ENCODE measurements at places on chromosomes 6 and 20. TPM values are rescaled to one million over a fixed set of nuclear protein-coding genes. Genes with fewer than 3 reads are reported as not detected.

DNA sequence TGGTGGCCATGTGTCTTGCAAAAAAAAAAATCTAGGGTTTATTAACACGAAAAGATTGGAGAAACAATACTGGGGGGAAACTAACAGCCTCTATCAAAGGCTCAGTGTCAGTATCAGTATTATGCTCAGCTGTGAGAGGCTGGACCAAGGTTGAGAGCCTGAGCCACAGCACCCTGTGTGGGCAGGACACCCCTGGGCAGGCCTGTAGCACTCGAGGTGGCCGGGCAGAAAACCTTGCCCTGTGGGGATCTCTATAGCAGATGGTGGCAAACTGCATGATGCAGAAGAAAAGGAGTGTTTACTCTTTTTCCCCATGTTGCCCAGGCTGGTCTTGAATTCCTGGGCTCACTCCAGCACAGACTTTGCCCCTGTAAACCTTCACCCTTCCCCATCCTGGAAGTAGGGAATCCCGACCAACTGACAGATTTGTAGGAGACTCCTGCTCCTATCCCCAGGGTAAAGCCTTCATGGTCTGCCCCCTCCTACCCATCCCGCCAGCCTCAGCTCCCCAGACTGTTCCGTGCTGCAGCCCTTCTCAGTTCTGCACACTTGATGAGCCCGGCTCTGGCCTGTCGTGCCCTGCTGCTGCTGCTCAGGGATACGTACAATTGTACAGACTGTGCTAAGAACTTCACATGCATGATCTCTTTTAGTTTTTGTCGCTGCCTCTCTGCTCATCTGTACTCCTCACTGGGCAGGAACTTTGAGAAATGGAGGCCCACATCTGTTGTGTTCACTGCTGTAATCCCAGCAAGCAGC lies 8.0 kb upstream of the KIFC1 start:
- H3K4me3 ChIP-seq: no peak overlapping the region
- no peak for DNase-seq
- no peaks in the 10 kb centered on the region for H3K36me3 ChIP-seq
- peaks cover 2% of the 10 kb centered on the region for H3K27me3 ChIP-seq
- no peak overlapping the region for H3K27ac ChIP-seq

Gene KIF6
- not detected for total RNA-seq

Gene ULBP2
- total RNA-seq: 0.60 TPM

Gene LRRC73
- 0.33 TPM for total RNA-seq

DNA sequence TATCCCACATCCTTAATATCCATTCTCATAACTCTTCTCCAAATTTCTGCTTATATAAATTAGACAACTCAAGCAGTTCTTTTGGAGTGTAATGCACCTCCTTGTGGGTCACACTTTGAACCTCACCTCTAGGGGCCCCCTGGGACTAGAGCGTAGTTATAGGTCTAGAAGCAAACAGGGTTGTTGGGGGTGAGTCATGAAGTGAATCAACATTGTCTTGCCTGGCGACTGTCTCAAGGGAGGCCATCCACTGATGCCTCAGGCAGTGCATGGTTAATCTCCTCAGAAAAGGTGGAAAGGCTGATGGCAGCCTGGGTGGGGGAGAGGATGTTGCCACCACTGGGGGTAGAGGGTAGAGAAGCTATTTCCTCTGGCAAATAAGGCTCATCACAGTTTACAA lies 129.1 kb downstream of the TNFRSF21 start:
- no peak for DNase-seq
- no peak overlapping the region for H3K4me3 ChIP-seq
- H3K27me3 ChIP-seq: no peaks in the 10 kb centered on the region
- H3K4me1 ChIP-seq: no peaks in the 10 kb centered on the region

DNA sequence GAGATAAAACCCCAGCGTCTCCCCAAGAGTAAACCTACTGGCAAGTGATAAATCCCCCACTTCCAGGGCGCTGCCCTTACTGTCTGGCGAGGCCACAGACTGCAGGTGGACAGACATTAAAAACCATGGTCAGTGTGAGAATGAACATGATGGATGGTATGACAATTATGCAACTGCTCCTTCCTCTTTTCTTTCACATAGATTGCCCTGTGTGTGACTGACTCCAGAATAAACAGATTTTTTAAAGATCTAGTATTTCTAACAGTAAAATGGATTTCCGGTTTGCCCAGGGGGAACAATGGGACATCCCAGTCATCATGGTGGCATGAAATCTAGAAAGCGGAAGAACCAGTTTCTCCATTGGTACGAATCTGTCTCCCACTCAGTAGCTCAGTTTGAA lies 153.7 kb downstream of the FOXC1 start:
- no peak overlapping the region for H3K4me3 ChIP-seq
- peaks cover 2% of the 10 kb centered on the region for H3K36me3 ChIP-seq
- H3K4me1 ChIP-seq: peaks cover 5% of the 10 kb centered on the region
- H3K27me3 ChIP-seq: peaks cover 6% of the 10 kb centered on the region
- H3K27ac ChIP-seq: no peak overlapping the region

GRCh38 chr20:44829688-44830087 lies 19.3 kb upstream of the RIMS4 start:
- H3K27ac ChIP-seq: no peak overlapping the region
- peaks cover 39% of the 10 kb centered on the region for H3K27me3 ChIP-seq
- no peaks in the 10 kb centered on the region for H3K36me3 ChIP-seq
- H3K4me3 ChIP-seq: no peak overlapping the region
- no peak for DNase-seq
- H3K4me1 ChIP-seq: no peaks in the 10 kb centered on the region

Gene GSTA1
- total RNA-seq: not detected

GRCh38 chr6:145813285-145814034 lies 1.1 kb downstream of the FBXO30 start:
- H3K4me1 ChIP-seq: peaks cover 27% of the 10 kb centered on the region
- peak overlapping the region; percentile 76 for H3K4me3 ChIP-seq
- H3K36me3 ChIP-seq: peaks cover 3% of the 10 kb centered on the region
- no peak for DNase-seq
- no peaks in the 10 kb centered on the region for H3K27me3 ChIP-seq

GRCh38 chr6:157518397-157519250 lies 137.6 kb downstream of the ZDHHC14 start:
- no peak overlapping the region for H3K27ac ChIP-seq
- H3K4me1 ChIP-seq: peaks cover 9% of the 10 kb centered on the region
- H3K27me3 ChIP-seq: no peaks in the 10 kb centered on the region
- no peak for DNase-seq
- peaks cover 4% of the 10 kb centered on the region for H3K36me3 ChIP-seq

DNA sequence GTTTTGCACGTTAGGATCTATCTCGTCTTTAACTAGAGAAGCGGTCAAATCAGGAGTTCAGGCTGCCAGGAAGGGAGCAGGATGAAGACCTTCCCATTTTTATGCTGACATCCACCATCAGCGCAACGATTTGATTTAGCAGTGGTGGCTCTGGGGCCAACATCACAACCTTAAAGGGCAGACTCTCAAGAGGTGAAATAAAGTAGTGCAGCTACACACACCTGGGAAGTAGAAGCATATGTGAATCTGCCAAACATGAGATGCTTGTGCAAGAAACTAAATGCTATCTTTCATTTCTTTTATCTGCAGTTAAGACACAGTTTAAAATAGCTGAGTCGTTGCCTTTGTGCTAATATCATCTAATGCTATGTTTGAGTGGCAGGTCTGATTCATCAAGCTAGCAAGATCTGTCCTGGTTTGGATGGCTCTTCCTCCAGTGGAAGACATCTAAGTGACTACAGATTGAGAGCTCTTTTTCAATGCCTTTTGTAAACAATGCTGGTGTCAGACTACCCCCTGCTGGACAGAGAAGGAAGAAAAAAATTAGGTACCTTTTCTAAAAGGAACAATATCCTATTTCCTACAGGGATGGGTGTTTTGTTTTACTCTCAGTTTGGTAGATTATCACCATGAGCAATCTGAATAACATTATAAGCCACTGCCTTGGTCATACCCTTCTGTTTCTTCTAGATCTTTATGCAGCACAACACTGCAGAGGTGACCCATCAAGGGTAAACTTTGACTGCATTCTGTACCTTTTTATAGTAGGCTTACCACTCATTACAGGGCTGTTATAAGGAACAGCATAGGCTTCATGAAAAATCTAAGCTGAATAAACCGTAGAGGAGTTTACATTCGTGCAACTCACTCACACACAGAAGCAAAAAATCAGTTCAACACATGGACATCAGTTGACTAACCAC lies 171.6 kb upstream of the FBXL4 start:
- peaks cover 17% of the 10 kb centered on the region for H3K27me3 ChIP-seq
- no peaks in the 10 kb centered on the region for H3K4me1 ChIP-seq

Gene THBS2
- total RNA-seq: not detected

Gene PRRT1
- total RNA-seq: 1.2 TPM

DNA sequence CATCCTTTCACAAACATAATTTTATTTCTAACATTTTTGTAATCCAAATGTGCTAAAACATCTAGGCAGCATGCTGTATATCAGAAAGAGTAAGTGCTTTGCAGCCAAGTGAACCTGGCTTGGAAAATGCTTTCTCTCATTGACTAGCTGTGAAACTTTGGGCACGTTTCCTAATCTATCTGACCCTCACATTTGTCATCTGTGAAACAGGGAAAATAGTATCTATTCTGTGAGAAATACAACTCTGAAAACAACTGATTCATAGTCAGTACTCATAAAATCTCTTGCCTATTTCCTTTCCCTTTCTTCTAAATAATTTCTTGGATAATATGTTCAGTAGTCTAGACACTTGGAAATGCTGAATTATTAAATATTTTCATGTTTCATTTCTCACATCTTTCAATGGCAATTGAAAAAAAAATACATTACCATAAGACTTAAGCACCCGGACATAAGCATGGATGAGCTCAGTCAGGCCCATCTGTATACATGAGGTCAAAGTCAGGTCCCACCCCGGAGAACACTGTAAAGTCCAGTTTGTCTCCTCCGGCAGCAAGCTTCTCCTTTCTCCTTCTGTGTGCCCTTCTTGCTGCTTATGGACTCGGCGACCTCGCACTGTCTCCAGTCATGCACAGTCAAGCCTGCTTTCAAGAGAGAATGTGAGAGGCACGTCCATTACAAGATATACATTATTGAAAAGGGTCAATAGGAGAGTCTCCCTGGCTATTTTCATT lies 455.0 kb upstream of the SOX4 start:
- no peak overlapping the region for H3K4me3 ChIP-seq
- DNase-seq: no peak
- H3K4me1 ChIP-seq: no peaks in the 10 kb centered on the region
- no peak overlapping the region for H3K27ac ChIP-seq
- H3K27me3 ChIP-seq: no peaks in the 10 kb centered on the region

GRCh38 chr6:32967151-32968091 lies 973 bp upstream of the BRD2 start:
- DNase-seq: no peak
- H3K27me3 ChIP-seq: no peaks in the 10 kb centered on the region
- peak overlapping the region; percentile 84 for H3K27ac ChIP-seq
- peaks cover 25% of the 10 kb centered on the region for H3K36me3 ChIP-seq
- H3K4me3 ChIP-seq: peak overlapping the region; percentile 89

Measured in activated naive CD8-positive, alpha-beta T cell treated with anti-CD3 and anti-CD28 coated beads, Interleukin-2, amount 10 ng/mL, durations not matched to agents 7 days and 5 days (primary cell).